ENCODE measurements at places on chromosomes 12 and 14. TPM values are rescaled to one million over a fixed set of nuclear protein-coding genes. Genes with fewer than 3 reads are reported as not detected.

The FGF6 gene
- not detected for total RNA-seq

The NYNRIN gene
- 7.3 TPM for total RNA-seq

The CPNE6 gene
- not detected for total RNA-seq

DNA sequence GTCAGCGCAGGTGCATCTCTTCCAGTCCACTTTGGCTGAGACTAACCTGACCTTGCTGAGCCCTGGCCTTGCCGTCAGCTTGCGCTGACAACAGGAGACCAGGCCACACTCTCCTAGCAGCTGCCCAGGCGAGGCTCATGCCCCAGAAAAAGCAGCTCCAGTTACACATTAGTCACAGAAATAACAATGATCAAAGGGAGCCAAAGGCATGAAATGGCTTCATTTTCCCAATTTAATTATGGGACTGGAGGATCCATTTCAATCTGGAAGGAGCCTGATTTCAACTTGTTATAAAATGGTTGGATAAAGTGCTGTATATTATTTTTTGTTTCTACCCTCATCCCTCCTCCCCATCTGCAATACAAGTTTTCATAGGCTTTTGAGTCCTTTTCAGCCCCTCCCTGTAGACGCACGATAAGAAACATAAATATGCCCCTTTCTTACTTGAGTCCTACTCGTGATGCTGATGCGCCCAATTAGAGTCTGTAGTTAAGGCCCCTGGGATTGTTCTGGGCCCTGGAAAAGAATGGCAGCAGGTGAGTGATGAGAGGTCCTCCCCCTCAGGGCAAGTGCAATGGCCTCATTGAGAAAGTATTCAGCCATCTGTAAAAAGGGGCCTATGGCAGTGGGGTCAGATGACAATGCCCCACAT, 376.0 kb downstream of the C12orf75 start:
- DNase-seq = no peak

DNA sequence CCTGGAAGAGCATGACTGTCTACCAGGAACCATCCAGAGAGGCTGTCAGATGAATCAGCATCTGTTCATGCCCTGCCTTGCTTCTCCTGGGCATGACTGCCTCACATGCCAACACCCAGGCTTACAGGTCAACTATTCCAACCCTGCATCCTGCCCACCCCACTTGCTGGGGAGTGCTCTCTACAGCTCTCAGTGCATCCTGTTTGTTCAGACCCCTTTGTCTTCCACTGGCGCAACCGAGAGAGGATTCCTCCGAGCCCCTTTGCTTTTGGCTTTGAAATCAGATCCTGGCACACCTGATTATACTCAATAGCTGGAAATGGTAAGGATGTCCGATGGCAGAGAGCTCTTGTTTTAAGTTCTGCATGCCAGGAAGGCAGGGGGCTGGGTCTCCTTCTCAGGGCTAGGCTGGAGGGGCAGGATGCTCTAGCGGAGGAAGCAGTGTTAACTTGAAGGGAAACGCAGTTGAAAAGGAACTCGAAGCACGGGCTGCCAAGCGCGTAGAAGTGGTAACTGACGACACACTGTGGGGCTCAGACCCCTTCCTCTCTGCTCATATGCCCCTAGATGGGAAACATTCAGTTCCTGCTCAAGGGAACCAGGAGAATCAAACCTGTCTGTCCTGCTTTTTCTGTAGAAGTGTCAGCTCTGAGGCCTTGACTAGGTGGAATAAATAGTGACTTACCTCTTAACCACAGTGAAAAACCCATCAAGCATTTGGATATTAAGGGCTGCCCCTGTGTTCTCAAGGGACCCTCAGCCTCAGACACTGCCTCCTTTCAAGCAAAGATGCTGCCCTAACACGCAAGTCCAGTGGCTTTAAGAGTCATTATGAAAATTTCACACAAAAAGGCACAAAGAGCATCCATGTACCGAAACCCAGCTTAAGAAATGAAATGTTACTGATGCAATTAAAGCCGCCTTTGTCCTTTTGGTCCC, 297.5 kb downstream of the ZFP36L1 start:
- no peak for DNase-seq

- DNase-seq = no peak
Measured at GRCh38 chr14:60171690-60172089, 6.5 kb upstream of the DHRS7 start.

DNA sequence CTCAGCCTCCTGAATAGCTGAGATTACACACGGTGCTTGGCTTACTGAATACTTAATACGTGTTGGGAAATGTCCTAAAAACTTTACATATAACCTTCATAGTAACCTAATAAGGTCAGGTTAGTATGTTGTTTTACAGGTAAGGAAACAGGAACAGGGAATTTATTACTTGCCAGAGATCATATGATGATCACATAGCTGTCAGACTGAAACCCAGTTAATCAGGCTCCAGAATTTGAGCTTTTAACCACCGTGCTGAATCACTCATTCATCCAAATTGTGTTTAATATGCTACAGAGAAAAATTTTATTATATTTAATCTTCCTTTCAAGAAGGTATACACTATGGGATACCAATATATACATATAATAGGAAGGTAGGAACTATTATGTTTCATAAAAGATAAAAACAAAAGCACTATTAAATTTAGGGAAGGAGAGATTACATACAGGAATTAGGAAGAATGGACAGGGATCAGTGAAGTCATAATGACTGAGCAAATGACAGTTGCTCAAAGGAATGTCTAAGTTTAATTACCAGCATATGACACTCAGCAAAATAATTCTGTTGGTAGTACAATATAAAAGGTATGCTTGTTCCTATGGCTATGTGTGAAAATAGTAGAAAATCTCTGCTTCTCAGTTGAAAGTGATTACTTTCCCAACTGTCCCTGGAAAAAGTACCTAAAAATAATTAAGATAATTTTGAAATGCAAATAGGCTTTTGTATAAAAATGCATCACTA, 59.3 kb downstream of the HEATR5A start:
- no peak for DNase-seq

DNA sequence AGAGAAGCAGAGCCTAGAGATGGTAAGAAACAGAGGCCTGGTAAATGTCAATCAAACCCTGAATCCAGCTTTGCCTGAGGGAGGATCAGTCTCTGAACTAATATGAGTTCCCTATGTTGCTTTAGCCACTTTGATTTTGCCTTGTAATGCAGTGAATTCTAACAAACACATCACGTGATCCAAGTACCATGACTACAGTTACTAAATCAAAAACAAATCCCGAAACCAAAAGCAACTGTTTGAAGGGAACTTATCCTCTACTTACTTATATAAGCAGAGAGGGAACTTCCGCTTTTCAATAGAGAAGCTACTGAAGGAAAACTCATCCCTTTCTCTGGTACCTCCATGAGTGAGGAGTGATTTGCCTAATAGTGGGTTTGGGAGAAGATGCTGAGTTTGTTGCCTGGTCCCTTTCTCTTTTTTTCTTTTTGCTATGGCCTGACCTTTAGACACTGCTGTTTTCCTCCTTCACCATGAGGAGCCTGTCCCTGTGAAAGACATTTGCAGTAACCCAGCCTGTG, 7.7 kb upstream of the PPTC7 start:
- DNase-seq = no peak

Measured in left ventricle myocardium superior (tissue), 1 donor.